ENCODE measurements at places on chromosomes 13 and 19.
A peak's percentile ranks its signal among the peaks of the same experiment; 100 is the strongest.

GRCh38 chr13:73336773-73337172 is 278.0 kb downstream of the KLF5 start:
- no peak for DNase-seq

DNA sequence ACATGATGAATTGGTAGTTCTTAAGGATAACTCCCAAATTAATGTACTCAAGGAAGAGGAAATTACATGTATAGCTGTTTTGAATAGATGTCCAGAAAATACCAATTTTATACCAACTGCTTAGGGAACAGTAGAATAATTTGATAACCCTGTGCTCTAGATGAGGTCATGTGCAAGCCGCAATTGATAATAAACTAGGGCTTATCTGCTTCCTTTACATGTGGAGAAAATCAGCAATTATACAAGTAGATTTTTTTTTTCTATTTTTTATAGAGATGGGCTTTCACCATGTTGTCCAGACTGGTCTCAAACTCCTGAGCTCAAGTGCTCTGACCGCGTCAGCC is 9.3 kb downstream of the TPT1 start:
- no peak for DNase-seq

DNA sequence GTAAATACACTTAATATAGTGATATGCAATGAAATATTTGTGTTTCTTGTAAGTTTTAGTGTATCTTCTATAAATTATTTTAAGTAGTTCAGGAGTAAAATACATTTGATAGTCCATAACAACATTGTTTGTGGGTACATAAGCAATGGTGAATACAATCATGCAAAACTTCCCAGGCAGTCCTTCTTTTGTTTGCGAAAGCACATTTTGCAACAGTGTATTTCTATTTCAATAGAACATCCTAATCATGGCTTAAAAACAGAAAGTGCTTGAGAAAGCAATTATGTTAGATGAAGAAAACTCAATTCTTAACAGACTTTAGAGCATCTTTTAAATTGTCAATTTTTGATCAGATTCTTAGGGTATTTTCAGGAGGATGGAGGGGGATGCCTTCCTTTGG is 155.6 kb downstream of the POSTN start:
- DNase-seq, result no peak

GRCh38 chr13:52001120-52001731 is 10.0 kb downstream of the ATP7B start:
- no peak for DNase-seq

- DNase-seq, result peak; percentile 64
Measured at GRCh38 chr19:7197760-7198696, 96.2 kb downstream of the INSR start.

- DNase-seq, result no peak
Measured at GRCh38 chr19:4516199-4516938, 1.9 kb downstream of the PLIN4 start.

- DNase-seq, result no peak
Measured at GRCh38 chr19:710767-711166, 2.0 kb downstream of the PALM start.

GRCh38 chr19:49348305-49349189 is 13.3 kb downstream of the CD37 start:
- no peak for DNase-seq

DNA sequence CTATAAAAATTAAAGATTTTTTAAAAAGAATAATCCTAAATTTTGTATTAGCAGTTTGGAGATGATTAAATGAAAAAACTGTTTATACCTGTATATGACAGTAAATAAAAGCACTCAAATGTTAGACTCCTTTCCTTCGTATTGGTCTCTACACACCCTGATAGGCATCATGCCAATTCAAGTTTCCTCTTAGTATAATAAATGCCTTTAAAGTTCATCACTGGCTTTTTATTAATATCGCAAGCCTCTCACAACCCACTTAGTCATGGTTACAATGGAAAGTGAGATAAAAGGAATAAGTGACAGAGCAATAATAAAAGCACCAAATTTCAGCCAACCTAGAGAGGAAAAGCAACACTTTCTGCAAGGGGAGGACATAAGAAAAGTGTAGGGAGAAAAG is 102.2 kb downstream of the PIBF1 start:
- DNase-seq, result no peak

DNA sequence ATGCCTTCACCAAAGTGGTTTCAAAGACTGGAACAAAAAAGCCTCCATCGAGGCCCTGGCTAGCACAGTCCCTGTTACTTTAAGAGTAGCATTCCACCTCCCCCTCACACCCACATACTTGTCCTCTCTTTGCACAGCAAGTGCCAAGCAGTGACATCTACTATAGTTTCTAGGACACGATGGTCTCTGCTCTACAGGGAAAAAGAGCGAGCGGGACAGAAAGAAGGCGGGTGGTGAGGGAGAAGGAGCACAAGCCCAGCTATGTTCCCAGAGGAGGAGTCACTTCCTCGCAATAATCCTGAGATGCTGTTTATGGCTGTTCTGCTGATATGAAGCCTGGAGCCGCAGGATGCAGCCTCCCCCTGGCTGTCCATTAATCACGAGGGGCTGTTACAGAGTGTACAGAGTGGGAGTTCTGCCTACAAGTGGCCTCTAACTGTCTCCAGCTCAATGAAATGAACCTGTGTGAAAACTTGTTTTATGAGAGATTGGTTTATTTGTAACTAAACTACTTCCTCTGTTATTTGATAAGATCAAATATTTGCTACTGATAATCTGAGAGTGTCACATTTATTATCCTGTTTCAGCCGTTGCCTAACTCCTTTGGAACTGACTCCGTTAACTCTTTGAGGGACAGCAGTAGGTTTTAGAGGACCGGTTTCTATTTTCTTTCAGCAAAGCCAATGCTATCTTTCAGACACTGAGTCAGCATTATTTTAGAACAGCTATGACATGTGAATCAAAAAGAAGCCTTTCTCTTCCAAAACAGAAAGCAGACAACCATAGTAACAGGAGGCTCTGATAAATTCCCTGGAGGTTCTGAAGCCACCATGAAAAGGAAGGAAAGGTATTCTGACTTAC is 208.0 kb downstream of the SPRY2 start:
- DNase-seq, result no peak

DNA sequence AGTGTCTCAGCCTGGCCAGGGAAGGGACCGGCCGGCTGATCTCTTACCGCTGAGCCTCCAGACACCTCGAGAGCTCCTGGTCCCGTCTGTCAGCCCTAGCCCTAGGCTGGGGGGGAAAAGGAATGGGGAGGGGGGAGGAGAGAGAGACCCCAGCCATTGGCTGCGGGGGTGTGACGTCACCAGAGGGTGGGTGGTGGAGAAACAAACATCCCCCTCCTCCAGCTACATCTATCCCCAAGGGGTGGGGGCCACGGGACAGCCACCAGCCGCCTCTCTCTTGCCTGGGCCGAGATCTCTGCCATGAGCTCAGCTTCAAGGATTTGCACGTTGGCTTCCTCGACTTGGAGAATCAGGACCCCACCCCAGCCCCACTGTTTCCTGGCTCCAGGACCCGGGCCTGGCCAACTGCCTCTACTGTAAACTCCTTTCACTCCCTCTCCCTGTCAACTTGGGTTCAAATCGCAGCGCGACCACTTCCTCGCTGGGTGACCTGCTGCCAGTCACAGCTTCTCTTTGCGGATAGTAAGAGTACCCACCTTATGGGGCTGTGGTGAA is at the start of gene PRX:
Gene PRX (minus strand): TSS at position 88 of the 555 bp plus-strand sequence. CDS start 5,446 bp downstream, outside the sequence.
- no peak for DNase-seq

DNA sequence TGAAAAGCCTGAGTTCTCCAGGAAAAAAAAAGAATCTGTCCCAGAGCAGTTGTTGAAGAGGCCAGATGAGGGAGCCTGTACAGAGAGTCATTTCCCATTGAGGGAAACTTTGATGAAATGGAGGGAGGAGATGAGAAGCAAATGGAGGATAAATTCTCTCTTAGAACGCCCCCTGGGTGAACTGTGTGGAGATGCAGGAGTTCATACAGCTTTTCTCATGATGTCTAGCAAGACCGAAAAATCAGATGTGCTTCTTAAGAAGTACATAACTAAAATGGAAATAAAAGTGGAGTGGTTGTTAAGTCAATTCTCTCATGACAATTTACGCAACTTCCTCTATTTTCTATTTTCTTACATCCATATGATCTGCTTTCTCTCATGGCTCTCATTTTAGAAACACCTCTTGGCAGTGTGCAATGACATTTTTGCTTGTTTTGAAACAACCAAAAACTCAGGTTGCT is 1263.1 kb downstream of the PCDH9 start:
- DNase-seq, result no peak

DNA sequence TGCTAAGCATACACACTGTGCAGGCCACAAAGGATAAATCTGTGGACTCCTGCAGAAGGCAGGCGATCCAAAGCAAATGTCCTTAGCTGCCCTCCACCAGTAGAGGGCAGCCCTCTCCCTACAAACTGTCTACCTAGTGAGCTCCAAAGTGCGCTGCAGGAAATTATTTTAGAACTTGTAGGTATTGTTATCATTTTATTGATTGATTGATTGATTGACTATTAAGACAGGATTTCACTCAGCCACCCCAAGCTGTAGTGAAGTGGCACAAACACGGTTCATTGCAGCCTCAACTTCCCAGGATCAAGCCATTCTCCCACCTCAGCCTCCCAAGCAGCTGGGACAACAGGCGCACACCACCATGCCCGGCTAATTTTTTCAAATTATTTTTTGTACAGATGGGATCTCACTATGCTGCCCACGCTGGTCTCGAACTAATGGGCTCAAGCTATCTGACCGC is 37.3 kb downstream of the RNF6 start:
- DNase-seq, result no peak

- DNase-seq, result no peak
Measured at GRCh38 chr13:36282821-36283432, 14.7 kb downstream of the CCDC169 start.

- DNase-seq, result no peak
Measured at GRCh38 chr19:2810141-2811091, 9.3 kb upstream of the ZNF554 start.

- DNase-seq, result no peak
Measured at GRCh38 chr13:74555276-74555625, 421.0 kb upstream of the KLF12 start.

- DNase-seq, result no peak
Measured at GRCh38 chr19:38616265-38616664, 1.5 kb downstream of the MAP4K1 start.

GRCh38 chr19:4851551-4852290 is 15.7 kb downstream of the PLIN3 start:
- no peak for DNase-seq

- no peak for DNase-seq
Measured at GRCh38 chr19:39246951-39247669, 1.5 kb downstream of the IFNL4 start.

GRCh38 chr19:17686592-17687024 is 1.5 kb downstream of the UNC13A start:
- DNase-seq, result no peak

GRCh38 chr19:51311351-51312257 is at the start of gene IGLON5:
IGLON5 (plus strand) TSS chr19:51311644; CDS start chr19:51311848, 204 bp downstream.
- no peak for DNase-seq

GRCh38 chr19:35009424-35010415 is 9.6 kb downstream of the GRAMD1A start:
- no peak for DNase-seq

GRCh38 chr19:38663957-38664502 is 16.6 kb downstream of the ACTN4 start:
- no peak for DNase-seq

DNA sequence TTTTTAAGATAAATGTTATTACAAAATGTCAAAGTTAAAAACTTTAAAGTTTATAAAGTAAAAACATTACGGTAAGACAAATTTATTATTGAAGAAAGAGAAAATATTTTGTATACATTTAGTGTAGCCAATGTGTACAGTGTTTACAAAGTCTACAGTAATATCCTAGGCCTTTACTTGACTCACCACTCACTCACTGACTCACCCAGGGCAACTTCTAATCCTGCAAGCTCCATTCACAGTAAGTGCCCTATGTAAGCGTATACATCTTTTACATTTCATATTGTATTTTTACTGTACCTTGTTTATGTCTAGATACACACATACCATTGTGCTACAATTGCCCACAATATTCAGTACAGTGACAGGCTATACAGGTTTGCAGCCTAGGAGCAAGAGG is 448.2 kb downstream of the KCTD12 start:
- no peak for DNase-seq

GRCh38 chr19:42343344-42344110 is 18.1 kb downstream of the MEGF8 start:
- DNase-seq, result no peak

- no peak for DNase-seq
Measured at GRCh38 chr13:110387451-110388107, 80.5 kb downstream of the COL4A2 start.

GRCh38 chr19:58002384-58003173 is at the start of gene ZNF606:
ZNF606 (minus strand) TSS chr19:58002820; CDS start chr19:58001319, 1,501 bp downstream.
- peak; percentile 58 for DNase-seq

GRCh38 chr19:34320277-34320676 is 44.7 kb upstream of the GPI start:
- no peak for DNase-seq

- DNase-seq, result no peak
Measured at GRCh38 chr19:5193192-5193591, 147.4 kb downstream of the PTPRS start.

DNA sequence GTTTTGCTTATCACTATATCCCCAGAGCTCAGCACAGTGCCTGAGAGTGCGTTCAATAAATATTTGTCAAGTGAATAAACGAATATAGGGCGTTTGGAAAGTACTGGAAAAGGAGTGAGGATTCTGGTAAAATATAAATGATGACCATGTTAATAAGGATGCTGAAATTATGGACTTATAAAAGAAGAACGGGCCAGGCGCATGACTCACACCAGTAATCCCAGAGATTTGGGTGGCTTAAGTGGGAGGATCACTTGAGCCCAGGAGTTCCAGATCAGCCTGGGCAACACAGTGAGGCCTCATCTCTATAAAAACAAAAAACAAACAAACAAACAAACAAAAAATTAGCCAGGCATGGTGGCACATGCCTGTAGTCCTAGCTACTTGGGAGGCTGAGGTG is 198.1 kb downstream of the VWA8 start:
- no peak for DNase-seq

All from HS-5 (cell line).